ENCODE measurements at places on chromosomes 2 and 18.

DNA sequence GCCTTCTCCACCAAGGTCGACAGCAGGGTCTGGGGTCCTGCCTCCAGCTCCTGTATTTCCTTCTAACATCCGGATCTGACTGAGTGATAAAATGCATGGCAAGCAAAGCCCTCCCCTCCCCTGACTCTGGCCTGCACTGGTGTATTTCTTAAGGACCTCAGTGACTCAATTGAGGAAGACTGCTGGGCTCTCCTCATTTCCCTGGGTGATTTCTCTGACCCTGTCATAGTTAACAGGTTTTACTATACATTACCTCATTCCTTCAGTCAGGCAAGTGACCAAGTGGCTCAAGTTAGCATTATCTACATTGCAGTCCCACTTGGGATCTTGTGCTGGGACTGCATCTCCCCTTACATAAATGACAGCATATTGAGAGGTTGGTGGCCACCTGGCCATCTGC is 38.8 kb upstream of the CCBE1 start:
- DNase-seq = no peak

DNA sequence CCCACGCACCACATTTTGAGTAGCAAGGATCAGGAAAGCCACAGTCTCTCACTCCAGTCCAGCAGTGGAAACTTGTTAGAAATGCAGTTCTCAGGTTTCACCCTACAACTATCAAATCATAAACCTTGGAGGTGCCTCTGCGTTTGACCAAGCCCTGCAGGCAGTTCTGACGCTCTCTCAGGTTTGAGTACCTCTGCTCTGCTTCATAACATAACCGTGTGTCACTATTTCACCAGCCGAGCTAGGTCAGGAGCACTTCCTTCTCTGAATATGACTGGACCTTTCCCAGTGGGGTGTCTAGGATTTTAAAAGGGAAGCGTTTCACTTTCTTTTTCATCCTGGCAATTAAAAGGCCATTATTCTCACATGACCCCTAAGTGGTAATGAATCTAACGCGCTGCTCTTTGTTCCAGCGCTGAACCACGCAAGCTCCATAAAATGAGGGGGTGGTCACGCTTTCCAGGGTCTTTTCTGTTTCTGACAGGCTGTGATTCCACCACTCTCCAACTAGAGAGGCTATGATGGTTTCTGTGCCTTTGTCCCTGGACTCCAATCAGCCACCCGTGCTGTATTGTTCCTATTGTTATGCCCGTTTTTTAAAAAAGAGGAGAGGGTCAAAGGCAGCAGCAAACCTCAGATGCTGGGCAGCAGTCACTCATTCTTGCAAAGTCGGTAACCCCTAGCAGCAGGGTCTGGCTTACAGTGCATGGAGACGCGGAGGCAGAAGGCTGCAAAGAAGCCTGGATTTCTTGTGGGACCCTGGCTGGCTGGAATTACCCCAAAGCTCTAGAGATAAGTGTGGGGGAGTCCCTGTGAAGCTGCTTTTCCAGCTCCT is 75.2 kb upstream of the CTNNA2 start:
- DNase-seq = no peak

DNA sequence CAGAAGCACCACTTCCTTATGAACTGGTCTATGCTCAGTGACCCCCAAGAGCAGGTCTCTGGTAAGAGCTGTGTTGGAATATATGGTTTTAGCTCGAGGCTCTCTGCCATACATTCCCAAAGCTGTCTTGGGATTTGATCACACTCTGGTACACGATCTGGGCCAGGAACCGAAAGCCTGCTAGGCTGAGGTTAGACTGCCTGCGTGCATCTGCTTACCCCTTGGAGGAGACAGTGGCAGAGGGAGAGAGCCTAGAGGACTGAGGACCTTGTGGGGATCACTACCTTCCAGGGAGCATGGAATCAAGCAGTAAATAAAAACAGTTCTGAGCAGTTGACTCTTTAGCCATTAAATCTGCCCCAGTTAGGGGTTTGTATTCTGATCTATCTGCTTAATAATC is 63.7 kb downstream of the ZNF532 start:
- no peak for DNase-seq

DNA sequence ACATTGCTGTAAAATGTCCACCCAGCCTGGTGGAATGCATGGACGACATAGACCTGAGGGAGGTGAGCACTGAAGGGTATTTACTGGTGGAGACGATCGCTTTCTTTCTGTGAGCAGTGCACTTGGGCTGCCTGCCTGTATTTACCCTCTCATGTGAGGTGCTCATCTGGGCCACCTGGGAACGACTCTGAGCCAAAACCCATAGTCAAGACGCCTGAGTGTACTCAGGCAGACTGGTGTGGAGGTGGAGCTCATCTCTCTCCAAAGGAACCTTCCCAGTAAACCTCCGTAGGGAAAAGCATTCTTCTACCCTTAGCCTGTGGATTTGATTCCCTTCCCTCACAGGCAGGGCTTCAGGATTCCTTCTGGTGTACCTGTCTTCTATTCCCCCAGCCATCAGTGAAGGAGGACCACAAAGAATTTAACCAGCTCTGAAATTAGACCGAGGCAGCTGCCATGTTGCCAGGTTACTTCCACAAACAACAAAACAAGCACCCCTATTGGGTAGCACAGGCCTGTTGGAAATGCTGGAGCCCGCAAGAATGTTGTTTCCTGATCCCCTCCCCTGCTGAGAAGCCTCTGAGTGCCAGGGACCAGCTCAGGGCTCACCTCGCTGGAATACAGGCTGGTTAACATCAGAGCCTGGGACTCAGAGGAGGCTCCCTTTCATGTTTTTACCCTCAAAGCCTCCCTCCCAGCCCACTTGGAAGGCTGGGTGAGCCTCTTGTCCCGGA is 47.5 kb upstream of the TXNDC2 start:
- no peak for DNase-seq

DNA sequence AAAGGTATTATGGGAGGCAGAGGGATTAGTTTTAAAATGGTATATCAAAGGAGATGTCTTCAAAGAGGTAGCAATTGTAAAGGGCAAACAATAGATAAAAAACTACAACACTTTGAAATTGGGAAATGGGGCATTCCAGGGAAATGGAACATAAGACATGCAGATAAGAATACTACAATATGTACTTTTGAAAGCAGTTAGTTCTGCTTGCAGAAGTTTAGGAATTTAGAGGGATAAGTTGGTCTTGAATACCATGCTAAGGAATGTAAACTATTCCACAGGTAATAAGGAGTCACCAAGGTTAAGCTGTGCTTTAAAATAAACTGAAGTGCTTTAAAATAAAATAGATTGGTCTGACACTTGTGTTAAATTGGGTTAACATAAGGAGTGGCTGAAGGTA is 571.7 kb upstream of the ACVR2A start:
- DNase-seq = no peak

DNA sequence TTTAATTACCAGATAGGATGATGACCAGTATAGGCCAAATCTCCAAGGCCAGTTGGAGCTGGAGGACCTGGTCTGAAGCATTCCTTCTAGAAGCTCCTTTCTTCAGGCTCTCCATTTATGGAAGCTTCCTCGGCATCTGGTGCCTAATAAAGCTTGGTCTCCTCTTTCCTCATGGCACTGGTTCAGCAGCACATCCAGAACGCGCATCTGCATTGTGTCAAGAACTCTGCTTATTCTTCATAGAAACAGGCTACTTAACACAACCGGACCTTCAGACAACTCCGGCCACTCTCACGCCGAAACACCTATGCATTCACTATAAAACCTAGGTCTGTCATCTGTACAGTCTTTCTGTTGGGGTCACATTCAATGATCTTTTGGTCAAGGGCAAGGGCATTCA is 99.8 kb downstream of the COL6A3 start:
- DNase-seq = no peak

DNA sequence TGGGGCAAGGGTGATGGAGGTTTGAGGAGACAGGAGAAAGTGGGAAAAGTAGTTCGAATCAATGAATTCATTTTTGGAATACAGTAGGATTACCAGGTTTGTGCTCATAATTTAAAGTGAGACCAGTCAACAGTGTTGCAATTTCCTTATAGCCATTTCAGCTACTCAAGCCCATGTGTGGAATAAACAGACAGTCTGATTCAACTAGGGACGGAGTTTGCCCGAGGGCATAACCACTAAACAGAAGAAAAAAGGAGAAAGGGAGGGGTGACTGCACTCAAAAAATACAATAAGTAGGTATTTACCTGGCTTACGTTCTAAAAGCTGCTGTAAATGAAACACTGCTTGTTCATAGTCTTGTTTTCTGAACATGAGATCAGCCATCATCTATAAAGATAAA is 55.2 kb downstream of the TTC21B start:
- DNase-seq = no peak

GRCh38 chr2:121611730-121612705 is 37.2 kb downstream of the CLASP1 start:
- DNase-seq = no peak

GRCh38 chr2:205895981-205896655 is 189.9 kb downstream of the INO80D start:
- DNase-seq = no peak

- DNase-seq = no peak
These were observed 82.8 kb downstream of the HRH4 start for GRCh38 chr18:24543086-24543794.

DNA sequence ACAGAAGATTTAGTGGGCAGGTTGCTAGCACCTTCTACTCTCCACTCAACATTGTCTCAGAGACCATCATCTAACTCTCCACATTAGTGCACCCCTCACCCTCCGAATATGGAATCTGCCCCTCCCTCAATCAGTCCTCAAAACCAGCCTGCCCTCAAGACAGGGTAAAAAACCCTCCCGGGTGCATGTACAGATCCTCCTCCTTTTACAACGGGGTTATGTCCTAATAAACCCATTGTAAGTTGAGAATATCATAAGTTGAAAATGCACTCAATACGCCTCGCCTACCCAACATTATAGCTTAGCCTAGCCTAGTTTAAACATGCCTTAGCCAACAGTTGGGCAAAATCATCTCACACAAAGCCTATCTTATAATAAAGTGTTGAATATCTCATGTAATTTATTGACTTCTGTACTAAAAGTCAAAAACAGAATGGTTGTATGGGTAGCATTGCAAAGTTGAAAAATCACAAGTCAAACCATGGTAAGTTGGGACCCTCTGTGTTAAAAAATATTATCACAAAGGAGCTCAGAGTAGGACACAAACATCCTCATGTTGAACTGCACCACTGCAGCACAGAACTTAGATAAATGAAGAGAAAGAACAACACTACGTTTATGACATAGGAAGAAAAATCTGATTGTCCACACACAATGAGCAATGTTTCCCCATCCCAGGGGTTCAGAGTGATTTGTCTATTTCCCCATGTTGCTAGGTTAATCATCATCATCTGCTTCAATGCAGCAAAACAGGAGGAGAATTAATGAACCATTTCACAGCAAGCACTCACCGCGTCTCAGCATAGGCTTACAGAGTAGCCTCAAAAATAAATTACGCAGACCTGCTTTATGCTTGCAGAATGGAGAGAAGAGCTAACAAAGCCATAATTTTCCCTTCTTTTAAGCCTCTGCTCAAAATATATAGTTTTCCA is 184.1 kb upstream of the ARL4C start:
- DNase-seq = no peak

DNA sequence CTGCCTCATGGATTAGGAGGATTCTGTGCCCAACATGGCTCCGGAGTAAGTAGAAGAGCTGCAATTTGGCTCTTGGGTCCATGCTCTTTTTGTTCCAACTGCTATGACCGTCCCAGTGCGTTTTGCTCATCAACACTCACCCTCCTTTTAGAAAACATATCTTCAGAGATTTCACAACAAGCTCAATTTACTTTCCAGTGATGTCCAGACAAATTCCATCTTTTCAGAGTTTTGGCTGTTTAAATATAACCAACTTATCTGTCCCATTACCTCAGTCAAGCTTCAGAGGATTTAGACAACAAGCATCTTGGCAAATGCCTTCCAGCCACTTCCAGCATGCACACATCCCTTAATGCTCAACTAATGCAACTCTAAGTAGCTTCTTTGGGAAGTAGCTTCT is 6.9 kb upstream of the SLC14A2 start:
- DNase-seq = no peak

- no peak for DNase-seq
These were observed 70.6 kb upstream of the CTDP1 start for GRCh38 chr18:79608999-79609461.

DNA sequence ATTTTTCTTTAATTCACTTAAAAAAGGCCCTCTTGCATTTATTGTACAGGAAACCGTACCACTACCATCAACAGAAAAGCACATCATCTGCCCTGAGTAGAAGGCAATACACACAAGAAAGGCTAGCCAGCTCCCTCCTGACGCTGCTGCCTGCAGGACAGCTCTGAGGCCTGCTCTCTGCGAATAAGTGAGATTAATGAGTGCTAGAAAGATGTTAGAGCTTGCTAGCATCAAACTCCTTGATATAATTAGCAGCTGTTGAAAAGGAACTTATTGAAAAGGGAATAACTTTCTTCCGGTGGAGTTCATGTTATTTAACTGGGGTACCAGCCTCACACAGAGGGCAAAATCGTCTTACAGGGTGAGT is 56.1 kb downstream of the INHBB start:
- DNase-seq = no peak

DNA sequence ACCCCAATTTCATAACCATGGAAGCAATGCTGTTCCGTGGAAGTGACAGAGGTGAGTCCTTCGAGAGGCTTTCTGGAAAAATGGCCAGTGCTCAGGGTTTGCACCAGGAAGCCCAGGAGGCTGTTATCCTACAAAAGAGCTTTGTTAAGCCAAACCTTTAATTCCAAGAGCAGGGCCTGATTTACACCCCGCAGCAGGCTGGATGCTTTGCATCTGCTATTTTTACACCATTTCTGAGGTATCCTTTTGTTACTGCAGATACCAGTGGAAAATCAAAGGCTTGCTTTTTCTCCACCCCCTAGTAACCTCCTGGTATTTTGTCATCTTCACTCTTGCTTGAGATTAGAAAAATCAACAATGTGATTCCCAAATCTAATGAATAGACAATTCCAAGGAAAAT is 380.6 kb downstream of the SOX11 start:
- no peak for DNase-seq

DNA sequence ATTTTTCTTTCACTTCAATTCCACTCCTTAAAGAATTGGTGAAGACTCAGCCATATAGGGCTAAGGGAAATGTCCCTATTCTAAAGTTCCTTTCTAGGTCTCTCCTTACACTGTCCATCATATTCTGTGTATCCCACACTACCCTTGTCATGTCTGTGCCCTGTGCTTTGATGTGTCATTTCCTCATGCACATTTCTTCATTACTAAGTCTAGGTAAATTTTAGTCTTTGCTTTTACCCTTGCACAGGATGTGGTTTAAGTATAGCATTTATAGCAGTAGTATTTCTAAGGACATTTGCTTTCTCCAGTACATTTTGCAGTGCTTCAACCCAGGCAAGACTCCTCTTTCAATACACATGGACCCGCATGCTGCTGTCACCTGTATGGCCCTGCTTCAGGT is 221.5 kb upstream of the ACVR2A start:
- DNase-seq = no peak

- DNase-seq = no peak
These were observed 177.2 kb downstream of the GALNT13 start for GRCh38 chr2:154048905-154049304.

GRCh38 chr18:55587418-55588110 is 428 bp downstream of the TCF4 start:
- DNase-seq = no peak
